ENCODE measurements at places on chromosomes 16 and 17.

DNA sequence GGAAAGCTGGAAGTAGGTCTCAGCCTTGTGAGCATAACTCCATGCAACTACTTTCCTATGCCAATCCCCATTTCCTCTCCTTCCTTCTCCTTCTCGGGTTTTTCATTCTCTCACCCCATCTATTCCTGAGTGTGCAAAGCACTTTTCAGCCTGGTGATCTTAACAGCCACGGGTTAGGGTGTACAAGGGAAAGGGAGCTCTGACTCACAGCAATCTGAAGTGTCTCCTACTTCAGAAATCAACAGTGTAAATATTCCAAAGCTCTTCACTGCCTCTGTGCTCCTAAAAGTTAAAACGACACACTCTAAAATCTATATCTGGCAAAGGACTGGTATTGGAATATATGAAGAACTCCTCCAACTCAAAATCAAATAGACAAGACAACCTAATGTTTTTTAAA is 268.0 kb upstream of the IRX3 start:
- DNase-seq = no peak

GRCh38 chr16:928526-928925 is 42.3 kb downstream of the LMF1 start:
- no peak for DNase-seq

DNA sequence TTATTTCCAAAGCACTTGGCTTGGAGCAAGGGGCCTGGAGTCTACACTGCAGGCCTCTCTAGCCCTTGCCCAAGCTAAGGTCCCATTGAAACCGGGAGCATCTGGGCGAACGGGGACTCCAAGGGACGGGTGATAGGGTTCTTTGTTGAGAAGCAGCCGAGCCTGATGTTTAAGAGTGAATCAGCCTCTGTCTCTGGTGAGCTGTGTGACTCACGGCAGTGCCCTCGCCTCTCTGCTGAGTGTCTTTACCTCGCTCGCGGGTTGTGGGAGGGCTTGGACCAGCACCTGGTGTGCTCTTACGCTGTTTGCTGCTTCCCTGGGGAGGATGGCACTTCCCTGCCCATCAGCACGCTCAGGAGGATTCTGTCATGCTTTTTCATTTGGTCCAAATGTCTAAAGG is 1.3 kb downstream of the HGS start:
- DNase-seq = no peak

- peak; percentile 92 for DNase-seq
Observed at GRCh38 chr16:67155295-67156142, 4.2 kb downstream of the TRADD start.

- no peak for DNase-seq
Observed at GRCh38 chr17:74042744-74043486, 160.6 kb upstream of the RPL38 start.

- DNase-seq = no peak
Observed at GRCh38 chr16:3662601-3663000, 8.1 kb downstream of the DNASE1 start.

- no peak for DNase-seq
Observed at GRCh38 chr17:71530248-71530647, 590.6 kb upstream of the SOX9 start.

DNA sequence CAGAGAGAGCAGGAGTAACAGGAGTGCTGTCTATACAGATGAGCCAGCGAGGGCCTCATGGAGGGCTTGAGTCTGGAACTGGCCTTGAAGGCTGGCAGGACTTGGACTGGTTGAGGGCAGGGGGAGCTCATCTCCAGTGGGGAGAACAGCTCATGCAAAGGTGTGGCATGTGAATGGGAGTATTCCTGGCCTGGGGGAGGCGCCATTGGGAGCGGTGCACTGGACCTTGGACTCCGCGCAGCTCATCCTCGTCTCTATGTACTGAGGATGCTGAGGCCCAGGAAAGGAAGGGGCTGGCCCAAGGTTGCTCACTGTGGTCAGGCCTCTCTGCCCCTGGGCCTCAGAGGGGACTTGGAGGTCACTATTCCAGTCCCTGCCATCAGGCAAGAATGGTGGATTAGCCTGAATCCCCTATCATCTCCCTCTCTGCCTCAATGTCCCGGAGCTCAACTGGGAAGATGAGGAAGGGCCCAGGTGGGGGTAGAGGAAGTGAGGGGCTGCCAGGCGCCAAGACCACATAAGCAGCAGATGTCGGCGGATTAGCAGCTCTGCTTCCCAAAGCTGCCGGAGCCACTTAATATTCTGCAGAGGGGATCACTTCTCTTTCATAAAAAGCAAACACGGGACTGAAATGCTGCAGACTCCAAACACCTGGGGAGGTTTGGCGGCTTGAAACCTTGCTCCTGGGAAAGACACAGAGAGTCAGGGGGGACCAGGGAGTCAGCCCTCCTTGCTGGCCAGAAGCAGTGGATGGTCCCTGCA is 88.9 kb downstream of the SDK2 start:
- no peak for DNase-seq
